HL-60 (cell line): ENCODE measurements at places on chromosomes 7 and 10.
A peak's percentile ranks its signal among the peaks of the same experiment; 100 is the strongest.

DNA sequence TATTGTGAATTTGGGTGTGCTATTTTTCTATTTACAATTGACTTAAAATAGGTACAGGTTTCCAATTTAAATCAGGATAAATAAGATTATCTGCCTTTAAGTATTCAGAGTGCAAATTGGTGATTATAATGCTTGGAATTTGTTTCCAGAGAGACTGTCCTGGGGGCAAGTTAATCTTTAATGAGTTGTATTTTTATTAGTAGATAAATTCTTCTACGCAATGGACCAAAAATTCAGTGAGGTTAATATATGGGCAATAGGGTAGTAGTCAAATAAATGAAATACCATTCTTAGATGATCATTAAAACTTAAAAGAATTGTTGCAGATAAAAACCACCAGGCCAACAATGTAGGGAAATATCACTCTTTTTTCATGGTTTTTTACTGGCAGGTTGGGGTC is 3.4 kb downstream of the BICC1 start:
- DNase-seq = no peak

- DNase-seq = peak; percentile 61
These were observed 22.0 kb downstream of the CSGALNACT2 start for GRCh38 chr10:43160046-43160920.

- peak; percentile 2 for DNase-seq
These were observed 1.2 kb upstream of the C10orf143 start for GRCh38 chr10:130111852-130112180.

DNA sequence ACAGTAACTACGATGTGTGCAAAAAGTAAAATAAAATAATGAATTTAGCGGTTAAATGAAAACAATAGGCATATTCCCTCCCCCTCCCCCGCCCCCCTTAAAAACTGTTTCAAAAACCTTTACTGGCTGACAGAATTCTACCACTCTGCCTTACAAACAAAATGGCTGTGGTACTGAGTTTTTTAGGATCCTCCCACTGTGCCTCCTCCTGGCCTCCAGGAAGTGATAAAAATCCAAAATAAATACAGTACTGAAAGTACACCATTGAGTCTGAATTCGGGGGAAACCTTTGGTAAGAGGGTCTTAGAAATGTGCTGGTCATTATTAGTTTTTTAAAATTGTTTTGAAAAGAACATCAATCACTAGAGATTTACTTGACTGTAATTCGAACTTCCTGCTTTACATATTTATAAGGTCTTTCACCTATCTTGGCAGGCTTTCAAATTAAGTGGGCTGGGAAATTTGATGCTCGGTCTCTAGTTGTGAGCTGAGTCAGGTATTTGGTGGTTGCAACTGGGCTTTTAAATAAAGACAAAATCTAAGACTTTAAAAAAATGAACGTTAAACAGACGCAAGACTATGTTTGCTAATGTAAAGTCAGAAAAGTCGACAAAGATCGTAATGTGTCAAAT is 32.5 kb upstream of the EPC1 start:
- DNase-seq = peak; percentile 26

DNA sequence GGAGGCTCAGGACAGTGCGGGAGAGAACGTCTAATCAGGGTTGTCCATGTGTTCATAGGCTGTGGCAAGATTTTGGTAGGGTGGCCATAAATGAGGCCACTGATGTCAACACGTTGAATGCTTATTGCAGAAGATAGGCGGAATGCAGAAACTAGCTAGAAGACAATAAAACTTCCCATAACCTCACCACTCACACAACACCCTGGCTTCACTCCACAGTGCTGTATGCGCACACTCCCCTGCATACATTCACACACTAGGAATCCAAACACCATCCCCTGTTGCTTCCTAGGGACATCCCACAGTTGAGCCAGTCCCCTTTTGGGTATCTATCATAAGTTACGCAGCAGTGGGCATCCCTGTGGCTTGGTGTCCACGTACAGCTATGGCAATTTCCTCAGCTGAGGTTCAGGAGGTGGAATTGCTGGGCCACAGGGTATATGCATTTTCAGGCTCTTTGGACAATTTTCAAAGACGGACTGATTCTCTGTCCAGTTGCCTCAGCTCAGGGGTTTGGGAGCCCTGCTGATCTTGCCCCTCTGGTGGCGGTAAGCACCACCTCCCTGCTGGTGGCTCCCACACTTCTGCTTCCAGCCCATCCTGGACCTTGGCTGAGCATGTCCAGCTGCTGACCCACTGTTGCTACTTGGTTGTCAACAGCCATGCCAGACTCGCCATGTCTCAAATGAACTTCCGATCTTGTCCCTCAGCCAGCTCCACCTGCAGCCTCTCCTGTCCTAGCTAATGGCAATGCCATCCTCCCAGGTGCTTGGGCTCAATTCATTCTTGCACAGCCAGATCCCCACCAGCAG is 36.4 kb downstream of the CDH23 start:
- no peak for DNase-seq

- peak; percentile 89 for DNase-seq
These were observed 1.8 kb upstream of the PPIF start for GRCh38 chr10:79345241-79346011.

- no peak for DNase-seq
These were observed 57.5 kb downstream of the MDFIC start for GRCh38 chr7:114979388-114979787.

GRCh38 chr7:151238924-151239836 is 6.9 kb downstream of the CHPF2 start:
- no peak for DNase-seq

DNA sequence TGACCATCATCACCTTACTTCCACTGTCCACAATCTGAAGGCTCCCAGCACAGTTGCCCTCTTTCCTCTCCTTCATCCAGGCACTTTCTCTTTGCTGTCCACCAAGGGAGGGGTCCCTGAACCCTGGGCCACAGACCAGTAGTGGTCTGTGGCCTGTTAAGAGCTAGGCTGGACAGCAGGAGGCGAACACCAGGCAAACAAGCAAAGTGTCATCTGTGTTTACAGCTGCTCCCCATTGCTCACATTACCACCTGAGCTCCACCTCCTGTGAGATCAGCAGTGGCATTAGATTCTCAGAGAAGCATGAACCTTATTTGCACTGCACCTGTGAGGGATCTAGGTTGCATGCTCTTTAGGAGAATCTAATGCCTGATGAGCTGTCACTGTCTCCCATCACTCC is 27.7 kb downstream of the FZD1 start:
- no peak for DNase-seq

GRCh38 chr7:4715410-4715776 is 33.3 kb downstream of the FOXK1 start:
- peak; percentile 93 for DNase-seq

DNA sequence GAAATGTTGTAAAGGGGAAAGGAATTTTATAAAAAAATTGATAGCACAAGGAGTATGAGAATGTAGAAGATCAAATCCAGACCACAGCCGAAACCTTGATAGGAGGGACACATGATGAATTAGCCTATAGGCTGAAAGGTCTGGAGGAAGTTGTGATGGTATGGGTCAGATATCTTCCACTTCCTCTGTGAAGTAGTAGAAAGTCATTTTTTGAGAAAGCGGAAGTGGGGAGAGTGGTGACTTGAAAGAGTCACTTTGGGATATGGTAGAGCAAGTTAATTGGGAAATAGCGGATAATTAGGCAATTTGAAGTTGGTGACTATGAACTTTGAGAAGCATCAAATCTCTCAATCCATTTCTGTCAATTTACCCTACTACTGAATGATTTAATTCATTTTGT is 99.4 kb downstream of the GRM8 start:
- DNase-seq = peak; percentile 94

DNA sequence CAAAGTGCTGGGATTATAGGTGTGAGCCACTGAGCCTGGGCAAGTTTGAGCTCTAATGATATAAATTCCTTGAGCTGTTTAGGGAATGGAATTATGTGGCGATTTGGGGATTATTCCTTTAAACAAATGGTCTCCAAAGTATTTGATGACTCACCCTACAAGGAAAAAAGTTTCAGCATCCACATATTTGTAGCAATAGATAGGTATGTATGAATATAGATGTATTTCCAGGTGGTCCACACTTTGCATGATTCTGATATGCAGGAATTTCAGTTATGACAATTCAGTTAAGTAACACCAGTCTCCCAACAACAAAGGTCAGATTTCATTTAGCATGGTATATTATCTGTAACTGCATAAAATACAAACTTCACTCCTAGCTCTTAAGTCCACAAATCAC is 92.2 kb downstream of the ZNF248 start:
- DNase-seq = no peak

DNA sequence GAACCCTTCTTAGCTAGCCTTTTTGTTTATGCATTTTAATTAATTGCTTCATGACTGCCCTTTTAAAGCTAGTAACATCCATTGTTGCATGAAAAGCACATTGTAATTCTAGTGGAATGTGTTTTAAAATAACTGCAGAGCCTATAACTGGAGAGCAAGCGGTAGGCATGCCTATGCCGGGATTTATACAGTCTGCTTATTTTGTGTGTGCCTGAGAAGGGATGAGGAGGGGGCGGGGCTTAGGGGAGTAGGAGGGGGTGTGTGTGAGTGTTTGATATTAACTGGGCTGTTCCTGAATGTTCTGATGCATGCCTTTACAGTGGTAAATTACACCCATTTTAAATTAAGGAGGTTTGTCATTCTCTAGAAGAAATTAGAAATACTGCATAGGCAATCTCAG is 208.1 kb downstream of the TCF7L2 start:
- no peak for DNase-seq

GRCh38 chr7:40965774-40966173 is 737.1 kb downstream of the INHBA start:
- no peak for DNase-seq

GRCh38 chr7:3092468-3092867 is 48.8 kb upstream of the CARD11 start:
- DNase-seq = no peak

GRCh38 chr10:7481368-7481765 is 70.5 kb upstream of the SFMBT2 start:
- no peak for DNase-seq

GRCh38 chr10:117429643-117430265 is 54.5 kb upstream of the PDZD8 start:
- DNase-seq = no peak

- DNase-seq = no peak
These were observed 2.1 kb downstream of the IFIT5 start for GRCh38 chr10:89416465-89416864.

DNA sequence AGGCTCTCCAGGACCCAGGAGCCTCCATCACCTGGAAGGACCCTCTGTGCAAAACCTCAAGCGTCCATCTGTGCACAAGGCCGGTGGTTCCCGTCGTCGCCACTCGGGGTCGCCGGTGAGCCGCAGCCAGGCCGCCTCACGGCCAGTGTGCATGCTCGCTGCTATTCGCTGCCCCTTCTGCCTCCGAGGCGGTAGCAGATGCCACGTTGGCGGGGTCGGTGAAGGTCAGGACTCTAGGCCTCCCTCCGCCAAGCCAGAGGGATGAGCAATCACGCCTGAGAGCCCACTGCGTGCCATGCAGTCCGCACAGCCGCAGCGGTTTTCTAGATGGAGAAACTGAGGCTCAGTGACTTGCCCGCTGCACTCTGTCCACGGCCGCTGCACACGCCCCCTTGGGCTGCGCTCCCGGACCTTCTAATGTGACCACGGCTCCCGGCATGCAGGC is 5.7 kb downstream of the UPK3B start:
- DNase-seq = no peak

DNA sequence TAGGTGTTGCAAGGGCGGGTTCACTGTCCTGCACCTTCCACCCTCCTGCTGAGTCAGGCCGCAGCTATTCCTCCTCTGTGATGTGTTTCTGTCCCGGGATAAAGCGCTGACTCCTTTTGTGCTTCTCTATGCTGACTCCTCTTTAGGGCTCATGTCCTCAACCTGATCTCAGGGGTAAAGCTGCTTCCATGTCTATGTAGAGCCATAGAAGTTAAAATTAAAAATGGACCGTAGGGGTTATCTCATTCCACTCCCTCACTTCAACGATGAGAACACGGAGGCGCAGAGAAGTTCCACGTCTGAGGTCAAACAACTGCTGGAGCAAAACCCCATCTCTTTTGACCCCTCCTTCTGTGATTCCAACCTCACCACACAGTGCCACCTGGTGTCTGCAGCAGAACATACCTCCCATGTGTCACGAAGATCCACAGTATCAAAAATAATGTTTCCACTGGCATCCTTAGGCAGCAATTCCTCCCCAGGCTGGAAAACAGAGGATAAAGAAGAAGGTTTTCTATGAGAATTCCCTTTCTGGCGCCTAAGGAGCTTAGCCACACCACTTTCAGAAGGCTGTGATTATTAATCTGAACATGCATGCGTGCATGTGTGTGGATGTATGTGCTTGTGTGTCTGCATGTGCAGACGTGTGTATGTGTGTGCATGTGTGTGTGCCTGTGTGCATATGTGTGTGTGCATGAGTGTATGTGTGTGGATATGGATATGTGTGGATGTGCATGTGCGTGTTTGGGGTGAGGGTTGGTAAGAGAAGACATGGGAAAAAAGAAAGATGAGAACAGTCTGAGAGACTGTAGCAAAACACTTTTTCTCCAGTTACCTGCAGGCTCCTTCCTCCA is 81.2 kb upstream of the UCN3 start:
- DNase-seq = no peak

- no peak for DNase-seq
These were observed 57.1 kb upstream of the PDGFA start for GRCh38 chr7:576524-577277.

DNA sequence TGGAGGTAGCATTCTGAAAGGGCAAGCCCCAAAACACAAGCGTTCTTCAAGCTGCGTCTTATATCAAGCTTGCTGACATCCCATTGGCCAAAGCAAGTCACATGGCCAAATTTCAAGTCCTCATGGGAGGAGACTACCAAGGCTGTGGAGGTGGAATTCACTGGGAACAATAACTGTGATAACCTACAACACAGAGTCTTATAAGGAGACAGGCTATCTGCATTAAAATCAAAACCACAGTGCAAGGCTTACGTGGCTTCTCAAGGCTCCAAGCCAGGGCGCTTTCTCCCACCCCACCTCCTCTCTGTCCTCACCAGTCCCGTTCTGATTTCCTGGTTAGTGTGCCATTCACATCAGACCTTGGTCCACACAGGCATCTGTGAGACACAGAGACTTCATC is 39.4 kb downstream of the ADRB1 start:
- no peak for DNase-seq

GRCh38 chr7:105719395-105719794 is 138.1 kb upstream of the EFCAB10 start:
- no peak for DNase-seq

- no peak for DNase-seq
These were observed 200.1 kb upstream of the FOXP2 start for GRCh38 chr7:114214466-114214865.

DNA sequence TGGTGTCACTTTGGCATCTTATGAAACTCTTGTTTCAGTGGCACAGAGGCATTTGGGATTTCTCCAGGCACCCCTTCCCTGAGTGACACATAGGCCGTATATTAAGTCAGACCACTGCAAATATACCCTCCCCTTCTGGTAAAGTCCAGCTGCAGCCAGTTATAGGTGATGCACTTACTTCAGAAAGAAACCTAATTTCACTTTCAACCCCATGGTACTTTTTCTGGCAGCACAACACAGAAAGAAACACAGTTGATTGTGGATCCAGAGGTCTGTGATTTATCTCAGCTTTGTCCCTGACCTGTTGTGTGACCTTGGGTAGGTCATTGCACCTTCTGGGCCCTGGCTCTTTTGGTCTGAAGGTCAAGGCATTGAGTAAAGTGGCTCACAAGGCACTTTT is 173.2 kb downstream of the BUB3 start:
- DNase-seq = no peak

- no peak for DNase-seq
These were observed 26.9 kb downstream of the ASAH2 start for GRCh38 chr10:50224330-50224952.

GRCh38 chr10:87636313-87636915 is 23.3 kb upstream of the PAPSS2 start:
- no peak for DNase-seq

- no peak for DNase-seq
These were observed 27.2 kb downstream of the DPYSL4 start for GRCh38 chr10:132213917-132214316.

- no peak for DNase-seq
These were observed 64.2 kb downstream of the BICC1 start for GRCh38 chr10:58576751-58577436.
